ENCODE measurements at places on chromosomes 13 and 19.
A peak's percentile ranks its signal among the peaks of the same experiment; 100 is the strongest.

DNA sequence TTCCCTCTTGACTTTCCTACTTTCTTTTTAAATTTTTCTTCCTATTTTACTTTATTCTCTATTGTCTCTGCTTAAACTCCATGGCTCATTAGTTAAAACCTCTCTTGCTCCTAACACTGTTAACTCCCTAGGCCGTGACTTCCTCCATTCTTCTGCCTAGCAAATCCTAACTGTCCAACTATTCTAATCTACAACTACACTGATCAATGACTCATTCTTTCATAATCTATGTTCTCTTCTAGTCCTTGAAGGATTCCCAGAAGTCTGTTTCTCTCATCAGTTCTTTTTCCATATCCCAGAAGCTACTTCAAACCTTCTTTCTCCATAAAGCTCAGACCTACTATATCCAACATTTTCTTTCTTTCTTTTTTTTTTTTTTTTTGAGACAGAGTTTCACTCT is 66.9 kb downstream of the MICU2 start:
- DNase-seq, result no peak

- DNase-seq, result no peak
Measured at GRCh38 chr19:40503320-40503695, 36.5 kb downstream of the SPTBN4 start.

- DNase-seq, result no peak
Measured at GRCh38 chr19:39236527-39236926, 8.3 kb downstream of the IFNL3 start.

DNA sequence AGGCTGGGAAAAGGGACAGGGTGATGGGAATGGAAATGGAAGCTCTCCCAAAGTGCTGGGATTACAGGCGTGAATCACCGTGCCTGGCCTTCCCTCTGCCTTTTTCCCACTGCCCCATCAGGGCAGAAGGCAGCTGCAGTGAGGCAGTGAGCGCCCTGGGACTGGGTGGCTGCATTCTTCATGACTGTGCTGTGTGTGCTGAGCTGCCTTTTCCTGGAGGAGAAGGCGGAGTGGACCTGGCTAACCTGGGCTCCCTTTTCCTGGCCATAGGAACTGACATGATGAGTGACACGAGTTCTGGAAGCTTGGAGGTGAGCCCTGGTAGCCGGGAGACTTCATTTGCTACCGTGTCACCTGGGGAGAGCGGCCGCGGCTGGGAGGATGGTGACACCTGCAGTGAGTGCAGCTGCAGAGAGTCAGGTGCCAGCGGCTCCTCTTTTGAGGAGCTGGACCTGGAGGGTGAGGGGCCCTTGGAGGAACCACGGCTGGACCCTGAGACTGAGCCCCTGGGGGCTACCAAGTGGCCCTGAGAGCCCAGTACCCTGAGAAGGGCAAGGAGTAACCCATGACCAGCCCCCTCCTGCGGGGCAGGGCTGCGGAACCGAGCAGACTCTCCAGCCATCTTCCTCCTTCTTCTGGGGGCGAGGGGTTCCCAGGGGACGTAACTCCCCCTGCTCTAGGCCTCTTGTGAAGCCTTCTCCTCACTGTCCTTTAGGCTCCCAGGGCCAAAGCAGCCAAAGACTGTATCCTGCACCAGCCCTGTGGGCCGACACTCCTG is 26.3 kb upstream of the ZNF492 start:
- no peak for DNase-seq

DNA sequence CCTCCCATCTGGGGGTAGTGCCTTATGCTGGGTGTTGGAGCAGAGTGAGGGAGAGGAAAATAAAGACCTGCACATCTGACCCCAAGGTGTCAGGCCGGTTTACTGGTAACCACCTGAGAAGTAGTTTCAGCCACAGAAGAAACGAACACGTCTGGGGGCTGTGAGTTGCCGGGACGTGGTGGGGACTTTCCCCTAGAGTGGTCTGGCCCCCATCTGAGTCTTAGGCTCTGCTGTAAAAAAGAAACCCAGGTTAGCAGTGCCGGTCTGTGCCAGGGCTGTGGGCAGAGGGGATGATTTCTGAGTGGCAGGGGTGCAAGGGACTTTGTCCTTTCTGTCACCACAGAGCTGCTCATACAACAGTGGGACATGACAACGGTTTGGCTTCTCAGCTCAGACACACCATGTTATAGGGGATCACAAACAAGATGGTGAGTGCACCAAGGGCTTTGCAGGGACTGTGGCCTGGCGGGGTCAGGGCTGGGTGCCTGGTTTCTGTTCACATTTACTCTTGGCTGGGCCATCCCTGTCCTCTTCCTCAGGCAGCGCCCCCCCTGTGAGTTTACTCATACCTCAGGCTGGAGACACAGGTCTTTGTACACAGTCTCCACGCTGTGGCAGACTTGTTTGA is 9.0 kb downstream of the GCDH start:
- no peak for DNase-seq

DNA sequence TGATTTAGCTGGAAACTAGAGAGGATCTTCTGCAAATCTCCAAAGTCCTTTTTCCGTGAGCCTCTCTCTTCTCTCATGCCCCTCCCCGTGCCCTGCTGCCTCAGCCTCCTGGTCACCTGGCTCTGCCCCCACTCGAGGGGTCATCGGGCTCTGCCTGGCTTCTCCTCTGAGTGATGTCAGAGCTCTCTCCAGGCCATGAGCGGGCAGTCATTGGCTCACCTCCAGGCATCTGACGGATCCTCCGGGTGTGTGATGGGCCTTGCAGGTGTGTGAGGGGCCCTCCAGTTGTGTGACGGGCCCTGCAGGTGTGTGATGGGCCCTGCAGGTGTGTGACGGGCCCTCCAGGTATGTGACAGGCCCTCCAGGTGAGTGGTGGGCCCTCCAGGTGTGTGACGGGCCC is 10.3 kb upstream of the GAS6 start:
- no peak for DNase-seq

- DNase-seq, result no peak
Measured at GRCh38 chr13:106599875-106600797, 32.2 kb upstream of the ARGLU1 start.

DNA sequence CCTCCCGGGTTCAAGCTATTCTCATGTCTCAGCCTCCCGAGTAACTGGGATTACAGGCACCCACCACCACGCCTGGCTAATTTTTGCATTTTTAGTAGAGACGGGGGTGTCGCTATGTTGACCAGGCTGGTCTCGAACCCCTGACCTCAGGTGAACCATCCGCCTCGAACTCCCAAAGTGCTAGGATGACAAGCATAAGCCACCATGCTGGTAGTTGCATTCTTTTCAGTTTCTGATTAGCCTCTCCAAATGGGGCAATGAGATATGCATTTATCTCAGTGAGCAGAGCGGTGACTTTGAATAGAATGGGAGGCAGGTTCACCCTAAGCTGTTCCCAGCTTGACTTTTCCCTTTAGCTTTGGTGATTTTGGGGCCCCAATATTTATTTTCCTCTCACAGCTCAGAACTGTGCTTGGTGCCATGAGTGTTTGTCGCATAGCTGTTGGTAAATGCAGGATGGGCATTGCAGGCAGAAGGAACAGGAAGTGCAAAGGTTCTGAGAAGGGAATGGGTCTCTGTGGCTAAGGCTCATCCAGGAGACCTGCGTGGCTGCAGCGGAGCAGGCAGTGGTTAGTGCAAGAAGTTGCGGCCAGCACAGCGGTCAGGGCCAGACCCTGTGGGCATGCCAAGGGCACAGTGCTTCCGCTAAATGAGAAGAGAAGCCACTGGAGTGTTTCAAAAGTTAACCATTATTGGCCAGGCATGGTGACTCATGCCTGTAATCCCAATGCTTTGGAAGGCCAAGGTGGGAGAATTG is 20.7 kb downstream of the LYPD3 start:
- DNase-seq, result no peak

GRCh38 chr13:95676105-95676761 is 706 bp upstream of the DNAJC3 start:
- no peak for DNase-seq

- DNase-seq, result no peak
Measured at GRCh38 chr13:38905861-38906260, 84.8 kb downstream of the STOML3 start.

GRCh38 chr19:5575590-5575989 is 7.8 kb upstream of the TINCR start:
- DNase-seq, result no peak

- DNase-seq, result peak; percentile 72
Measured at GRCh38 chr19:42284066-42284501, 15.0 kb downstream of the CIC start.

DNA sequence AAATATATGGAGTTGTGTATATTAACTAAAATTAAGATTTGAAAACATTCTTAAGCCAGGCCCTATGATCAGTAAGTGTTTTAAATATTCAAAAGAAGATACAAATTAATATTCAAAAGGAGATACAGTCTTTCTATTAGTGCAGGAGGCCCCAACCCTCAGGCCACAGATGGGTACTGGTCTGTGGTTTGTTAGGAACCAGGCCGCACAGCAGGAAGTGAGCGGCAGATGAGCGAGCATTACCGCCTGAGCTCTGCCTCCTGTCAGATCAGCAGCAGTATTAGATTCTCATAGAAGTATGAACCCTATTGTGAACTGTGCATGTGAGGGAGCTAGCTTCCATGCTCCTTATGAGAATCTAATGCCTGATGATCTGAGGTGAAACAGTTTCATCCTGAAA is 232.9 kb downstream of the FOXO1 start:
- no peak for DNase-seq

GRCh38 chr13:32426191-32426989 is 1.5 kb downstream of the N4BP2L1 start:
- no peak for DNase-seq

DNA sequence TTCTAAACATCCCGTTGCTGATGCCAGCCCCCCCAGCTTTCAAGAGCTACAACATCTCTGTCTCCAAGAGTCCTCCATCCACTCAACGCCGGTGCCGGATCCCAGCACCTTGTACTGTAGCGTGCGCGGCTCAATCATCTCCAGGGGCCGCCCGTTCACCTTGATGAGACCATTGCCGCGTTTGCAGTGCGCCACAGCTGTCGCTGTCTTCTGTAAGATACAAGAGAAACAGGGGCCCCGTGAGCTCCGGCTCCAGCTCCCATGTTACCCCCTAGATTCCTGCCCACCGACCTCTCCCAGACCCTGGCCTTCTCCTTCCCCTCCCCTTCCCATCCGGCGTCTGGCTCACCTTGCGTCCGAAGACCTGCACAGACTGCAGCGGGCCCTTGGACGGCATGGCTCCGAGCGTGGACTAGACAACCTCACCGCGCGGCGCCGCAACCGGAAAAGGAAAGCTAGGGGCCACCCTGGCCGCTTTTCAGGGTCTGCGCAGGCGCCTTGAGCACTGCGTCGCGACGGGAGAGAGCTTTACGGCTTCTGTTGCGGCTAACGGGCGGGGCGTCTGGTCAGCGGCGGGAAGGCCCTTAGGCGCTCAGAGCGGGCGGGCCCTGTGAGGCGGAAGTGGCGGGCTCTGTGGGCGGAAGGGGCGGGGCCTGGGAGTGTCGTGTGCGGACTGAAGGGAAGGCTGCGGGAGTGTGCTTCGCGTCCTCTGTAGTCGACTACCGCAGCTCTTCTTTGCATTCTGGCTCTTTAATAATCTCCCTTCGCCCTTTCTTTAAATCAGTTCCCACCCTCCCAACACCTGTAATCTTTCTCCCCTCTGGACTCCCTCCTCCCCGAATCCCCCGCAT is at the start of gene RPS16:
RPS16 (minus strand) TSS at position 451 of the 851 bp plus-strand sequence; CDS start at position 397, 54 bp downstream.
- DNase-seq, result peak; percentile 96

DNA sequence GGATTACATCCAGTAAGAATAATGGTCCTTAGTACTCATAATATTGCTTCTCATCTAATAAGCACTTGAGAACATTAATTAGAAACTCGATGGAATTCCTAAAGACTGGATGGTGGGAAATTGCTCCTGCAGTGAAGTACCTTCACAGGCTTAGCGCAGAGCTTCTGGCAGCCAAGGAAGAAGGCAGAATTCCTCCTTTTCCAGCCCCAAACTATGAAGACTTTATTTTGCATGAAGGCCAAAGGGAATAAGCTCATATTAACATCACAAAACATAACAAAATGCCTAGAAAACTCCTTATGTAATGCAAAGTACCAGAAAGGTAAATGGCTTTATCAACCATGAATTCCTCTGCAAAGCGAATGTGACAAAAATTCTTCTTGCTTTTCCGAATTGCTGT is 336.1 kb downstream of the DNAJC15 start:
- DNase-seq, result no peak

GRCh38 chr19:2811221-2811722 is 8.4 kb upstream of the ZNF554 start:
- DNase-seq, result no peak

DNA sequence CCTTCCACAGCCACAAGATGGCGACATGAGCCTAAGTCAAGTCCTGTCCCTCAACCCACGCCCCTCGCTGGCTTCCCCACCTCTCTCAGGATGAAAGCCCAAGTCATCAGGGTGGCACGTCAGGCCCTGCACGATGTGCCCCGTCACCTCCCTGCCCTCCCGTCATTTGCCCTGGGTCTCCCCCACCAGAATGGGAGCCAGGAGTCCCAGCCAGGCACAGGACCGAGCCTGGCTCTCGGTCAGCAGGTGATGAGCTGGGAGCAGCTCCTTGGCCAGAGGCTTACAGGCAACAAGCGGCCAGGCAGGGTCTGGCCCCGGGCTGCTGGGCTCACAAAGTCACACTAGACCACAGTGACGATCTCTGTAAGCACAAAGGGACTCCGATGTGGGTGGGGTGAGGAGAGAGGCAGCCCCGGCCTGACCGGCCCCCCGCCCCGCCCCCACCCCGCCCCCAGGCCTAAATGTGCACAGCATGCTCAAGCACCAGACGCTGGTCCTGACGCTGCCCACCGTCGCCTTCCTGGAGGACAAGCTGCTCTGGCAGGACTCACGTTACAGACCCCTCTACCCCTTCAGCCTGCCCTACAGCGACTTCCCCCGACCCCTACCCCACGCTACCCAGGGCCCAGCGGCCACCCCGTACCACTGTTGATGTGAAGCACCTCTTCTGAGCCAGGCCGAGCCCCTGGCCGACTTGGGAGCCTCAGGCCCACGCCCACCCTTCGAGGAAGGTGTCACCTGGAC is 7.3 kb downstream of the MRPL4 start:
- peak; percentile 79 for DNase-seq

DNA sequence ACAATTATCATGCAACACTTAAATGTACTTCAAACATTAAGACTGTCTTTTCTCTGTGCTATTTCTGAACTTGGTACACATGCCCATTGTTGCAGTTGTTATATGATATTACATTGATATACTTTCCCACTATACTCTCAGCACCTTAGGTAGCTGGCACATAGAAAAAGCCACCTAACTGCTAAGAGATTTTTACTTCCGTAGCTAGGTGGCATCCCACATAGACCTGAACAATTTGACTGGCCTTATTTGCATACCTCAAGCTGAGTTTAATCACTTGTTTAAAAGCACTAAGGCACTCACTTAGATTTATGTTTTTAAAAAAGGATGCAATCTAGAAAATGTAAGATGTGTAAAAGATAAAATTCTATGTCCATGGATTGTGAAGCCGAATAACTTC is 194.2 kb downstream of the POU4F1 start:
- peak; percentile 23 for DNase-seq

- no peak for DNase-seq
Measured at GRCh38 chr19:14127176-14127575, 9.2 kb downstream of the ASF1B start.

- no peak for DNase-seq
Measured at GRCh38 chr13:30618186-30618929, 638 bp downstream of the USPL1 start.

DNA sequence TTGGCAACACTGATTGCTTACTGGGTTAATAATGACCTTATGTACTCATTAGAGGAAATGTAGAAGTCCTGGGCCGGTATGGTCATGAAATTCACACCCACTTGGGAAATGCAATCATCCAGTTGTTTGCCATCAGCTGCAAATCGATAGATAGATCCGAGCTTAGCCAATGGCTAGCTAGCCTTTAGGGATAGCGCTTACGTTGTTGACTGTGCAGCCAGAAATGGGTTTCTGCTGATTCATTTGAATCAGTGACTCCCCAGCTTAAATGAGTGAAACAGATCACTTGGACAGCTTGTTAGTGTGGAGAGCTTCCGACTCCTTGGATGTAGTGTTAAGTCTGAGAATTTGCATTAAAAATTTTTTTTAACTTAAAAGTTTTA is 11.8 kb downstream of the IL17D start:
- DNase-seq, result no peak
